T1000 (cell line): ENCODE measurements at places on chromosomes 3 and 15.

DNA sequence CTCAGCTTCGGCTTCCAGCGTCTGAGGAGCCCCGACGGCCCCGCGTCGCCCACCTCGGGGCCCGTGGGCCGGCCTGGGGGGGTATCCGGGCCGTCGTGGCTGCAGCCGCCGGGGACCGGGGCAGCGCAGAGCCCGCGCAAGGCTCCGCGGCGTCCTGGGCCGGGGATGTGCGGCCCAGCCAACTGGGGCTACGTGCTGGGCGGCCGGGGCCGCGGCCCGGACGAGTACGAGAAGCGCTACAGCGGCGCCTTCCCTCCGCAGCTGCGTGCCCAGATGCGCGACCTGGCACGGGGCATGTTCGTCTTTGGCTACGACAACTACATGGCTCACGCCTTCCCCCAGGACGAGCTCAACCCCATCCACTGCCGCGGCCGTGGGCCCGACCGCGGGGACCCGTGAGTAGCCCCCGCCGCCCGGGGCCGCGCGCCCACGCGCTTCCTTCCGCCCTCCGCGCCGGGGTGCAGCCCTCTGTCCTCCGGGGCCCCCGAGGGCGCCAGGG lies 462 bp downstream of the EDEM1 start:
- no peak for DNase-seq

DNA sequence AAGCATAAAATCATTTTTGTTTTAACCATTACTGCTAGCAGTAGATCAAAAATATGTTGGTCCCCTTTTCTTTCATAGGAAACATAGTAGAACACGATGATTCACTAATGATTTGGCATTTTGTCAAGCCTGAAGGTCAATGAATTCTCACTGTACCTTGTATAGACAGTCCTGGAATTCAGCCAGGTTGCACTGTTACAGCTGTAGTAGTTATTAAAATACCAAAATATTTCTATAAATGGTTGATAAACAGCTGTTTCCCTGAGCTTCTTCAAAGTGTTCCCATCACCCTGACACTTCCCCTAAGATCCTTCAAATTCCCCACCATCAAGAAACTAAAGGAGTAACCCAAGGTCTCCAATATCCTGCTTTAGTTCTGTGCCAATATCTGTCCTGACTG lies 200.9 kb downstream of the ATP8B4 start:
- DNase-seq, result no peak

DNA sequence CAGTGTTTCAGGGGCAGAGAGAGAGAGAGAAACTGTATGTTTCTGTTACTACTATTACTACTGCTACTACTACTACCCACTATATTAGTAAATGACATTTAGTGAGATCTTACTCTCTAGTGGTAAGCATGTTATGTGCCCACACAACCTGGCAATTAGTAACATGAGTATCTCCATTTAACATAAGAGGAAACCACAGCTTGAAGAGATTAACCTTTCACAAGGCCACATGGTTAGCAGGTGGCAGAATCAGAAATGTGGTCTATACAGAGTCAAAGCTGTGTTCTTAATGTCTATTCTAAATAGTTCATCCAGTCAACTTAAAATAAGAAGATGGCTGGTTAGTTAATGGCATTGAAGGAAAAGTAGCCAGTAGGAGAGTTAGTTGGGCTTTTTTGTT lies 961.6 kb downstream of the MCTP2 start:
- DNase-seq, result no peak

DNA sequence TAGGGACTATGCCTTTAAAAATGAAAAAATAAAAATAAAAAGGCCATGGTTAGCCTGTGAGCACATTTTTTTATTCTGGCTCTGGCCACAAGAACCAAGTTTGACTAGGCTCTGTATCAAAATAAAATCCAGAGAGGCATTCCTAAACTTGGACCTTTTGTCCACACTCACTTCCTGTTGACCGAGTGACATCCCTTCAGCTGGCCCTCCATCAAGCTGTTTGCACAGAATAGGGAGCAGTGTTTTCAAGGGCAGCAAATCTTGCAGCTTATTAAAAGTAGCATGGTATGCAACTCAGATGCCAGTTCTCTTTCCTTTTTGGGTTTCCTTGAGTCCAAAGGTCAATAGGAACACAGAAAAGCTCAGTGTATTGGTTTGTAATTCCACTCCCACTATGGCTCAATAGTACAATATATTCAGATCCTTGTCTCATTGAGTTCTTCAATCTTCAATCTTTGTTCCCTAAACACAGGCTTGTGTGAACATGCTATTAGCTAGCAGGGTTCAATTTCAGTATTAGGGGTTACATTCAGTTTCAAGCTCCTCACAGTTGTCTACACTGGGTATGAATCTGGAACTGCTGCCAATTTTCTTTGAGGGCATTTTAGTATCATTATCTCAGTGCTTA lies 244.5 kb downstream of the RBMS3 start:
- no peak for DNase-seq

GRCh38 chr15:52789601-52790168 lies 451 bp downstream of the ONECUT1 start:
- peak; percentile 53 for DNase-seq

DNA sequence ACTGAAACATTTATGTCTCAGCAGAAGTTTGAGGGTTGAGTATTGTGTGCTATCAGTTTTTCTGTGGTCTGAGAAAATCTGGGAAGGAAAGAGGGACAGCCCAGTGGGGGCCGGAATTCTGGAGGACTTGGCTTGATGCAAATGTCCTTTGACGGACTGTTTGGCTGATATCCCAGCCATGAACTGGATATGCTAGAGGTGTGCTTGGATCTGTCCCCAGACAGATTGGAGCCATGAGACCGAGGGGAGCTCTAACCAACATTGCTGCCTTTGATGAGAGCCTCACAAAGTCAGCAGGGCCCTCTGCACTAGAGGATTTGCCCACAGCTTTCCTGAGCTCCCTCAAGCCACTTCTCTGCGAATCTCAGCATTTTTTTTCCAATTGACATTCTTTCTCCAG lies 405.6 kb downstream of the NTRK3 start:
- no peak for DNase-seq
